GM03348 (cell line): ENCODE measurements at places on chromosomes 5 and 9.

DNA sequence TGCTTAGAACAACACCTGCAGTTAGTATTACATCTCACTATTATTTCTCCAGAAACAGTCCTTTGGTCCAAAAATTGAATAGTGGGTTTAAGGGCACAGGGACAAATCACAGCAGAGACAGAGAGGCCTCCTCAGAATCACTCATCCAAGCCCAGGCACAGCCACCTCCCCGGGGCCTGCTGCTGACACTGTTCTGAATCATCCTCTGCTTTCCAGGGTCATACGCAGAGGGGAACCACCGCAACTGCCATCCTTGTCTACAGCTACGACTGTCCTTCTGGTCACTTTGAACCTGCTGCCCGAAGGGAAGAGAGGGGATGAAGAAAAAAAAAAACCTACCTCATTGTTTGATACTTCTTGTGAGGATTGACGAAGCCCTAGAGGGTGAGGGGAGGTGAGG, 35.3 kb upstream of the MAN2A1 start:
- peak; percentile 27 for DNase-seq

DNA sequence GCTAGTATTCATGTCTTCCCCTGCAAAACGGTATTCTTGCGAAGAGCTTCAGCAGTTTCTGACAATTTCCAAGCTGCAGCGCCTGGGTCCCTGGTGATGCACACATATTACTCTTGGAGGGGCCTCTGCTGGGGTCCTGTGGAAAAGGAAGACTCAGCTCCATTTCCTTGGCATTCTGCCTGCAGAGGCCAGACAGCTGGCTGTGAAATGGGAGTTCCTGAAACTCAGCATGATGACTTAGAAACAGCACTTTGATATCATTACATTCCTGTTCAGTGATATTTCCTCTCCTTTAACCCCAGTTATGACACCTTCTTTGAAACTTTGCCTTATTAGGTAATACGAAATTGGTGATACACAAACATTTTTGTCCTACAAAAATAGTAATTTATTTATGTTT, 98.5 kb downstream of the APBA1 start:
- DNase-seq, result peak; percentile 45

DNA sequence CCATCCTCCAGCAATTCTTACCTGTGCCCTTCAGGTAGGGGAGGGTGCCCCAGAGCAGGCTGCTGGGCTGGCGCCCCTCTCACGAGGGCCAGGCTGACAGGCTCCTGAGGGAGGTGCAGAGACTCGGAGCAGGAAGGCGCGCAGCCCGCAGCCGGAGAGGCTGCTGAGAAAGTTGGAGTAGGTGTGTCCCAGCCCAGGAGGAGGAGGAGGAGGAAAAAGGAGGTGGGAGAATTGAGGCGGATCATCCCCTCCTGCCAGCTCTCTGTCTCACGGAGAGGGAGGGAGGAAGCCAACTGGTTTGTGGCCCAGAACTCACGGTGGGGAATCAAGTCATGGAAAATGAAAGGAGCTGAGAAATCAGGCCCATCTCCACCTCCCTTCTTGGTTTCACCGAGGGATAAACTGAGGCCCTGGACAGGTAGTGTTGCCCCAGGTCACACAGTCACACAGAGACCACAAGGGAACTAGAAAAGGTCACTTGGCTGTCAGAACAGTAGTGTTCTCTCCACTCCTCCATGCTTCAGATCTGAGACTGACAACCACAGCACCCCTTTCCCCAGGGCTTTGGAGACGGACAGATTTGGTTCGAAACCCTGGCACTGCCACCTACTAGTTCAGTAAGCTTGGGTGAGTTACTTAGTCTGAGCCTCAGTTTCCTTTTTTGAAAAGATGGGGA, at the start of gene FAT2:
FAT2 (minus strand) TSS at position 188 of the 676 bp plus-strand sequence. CDS start 22,400 bp downstream, outside the sequence.
- no peak for DNase-seq

GRCh38 chr9:98150721-98151120, 31.7 kb upstream of the TRIM14 start:
- DNase-seq, result no peak

GRCh38 chr9:91364005-91364404, 2.3 kb upstream of the AUH start:
- DNase-seq, result no peak

- DNase-seq, result no peak
These were observed 256.9 kb downstream of the DMAC1 start for GRCh38 chr9:7542693-7543092.

DNA sequence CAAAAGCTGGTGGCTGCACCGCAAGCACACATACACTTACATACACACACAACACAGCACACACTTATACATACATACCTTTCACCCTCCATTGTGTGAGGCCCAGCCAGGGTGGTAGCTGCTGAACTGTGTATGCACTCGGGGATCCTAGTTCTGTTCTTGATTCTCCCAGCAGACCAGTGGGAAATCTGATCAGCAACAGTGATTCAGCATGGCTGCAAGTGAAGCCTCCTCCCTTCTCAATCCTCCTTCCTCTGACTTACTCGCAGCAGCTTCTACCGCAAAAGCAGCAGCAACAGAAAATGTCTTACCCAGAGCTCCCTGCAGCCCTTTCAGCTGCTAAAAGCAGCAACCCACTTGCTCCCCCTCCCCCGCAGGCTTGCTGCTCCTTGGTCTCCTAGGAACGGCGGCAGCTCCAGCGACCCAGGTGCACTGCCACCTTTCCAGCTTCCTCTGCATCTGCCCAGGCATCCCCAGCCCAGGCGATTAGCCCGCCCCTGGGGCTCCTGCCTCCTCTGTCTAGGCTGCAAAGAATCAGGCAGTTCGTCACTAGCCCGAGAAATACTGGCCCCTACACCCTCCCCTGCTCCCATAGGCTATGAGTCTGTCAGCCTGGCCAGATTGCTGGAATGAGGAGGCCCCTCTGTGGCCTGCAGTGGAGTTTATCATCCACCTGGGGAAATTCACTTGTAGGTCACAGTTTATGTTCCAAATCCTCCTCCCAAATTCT, at the start of gene KLHL3:
KLHL3 (minus strand) TSS at position 535 of the 730 bp plus-strand sequence; CDS start at position 92, 443 bp downstream.
- peak; percentile 50 for DNase-seq

GRCh38 chr9:96495341-96495740, 45.4 kb downstream of the HABP4 start:
- peak; percentile 60 for DNase-seq

- DNase-seq, result no peak
These were observed 187.6 kb downstream of the CD180 start for GRCh38 chr5:67009028-67009427.

DNA sequence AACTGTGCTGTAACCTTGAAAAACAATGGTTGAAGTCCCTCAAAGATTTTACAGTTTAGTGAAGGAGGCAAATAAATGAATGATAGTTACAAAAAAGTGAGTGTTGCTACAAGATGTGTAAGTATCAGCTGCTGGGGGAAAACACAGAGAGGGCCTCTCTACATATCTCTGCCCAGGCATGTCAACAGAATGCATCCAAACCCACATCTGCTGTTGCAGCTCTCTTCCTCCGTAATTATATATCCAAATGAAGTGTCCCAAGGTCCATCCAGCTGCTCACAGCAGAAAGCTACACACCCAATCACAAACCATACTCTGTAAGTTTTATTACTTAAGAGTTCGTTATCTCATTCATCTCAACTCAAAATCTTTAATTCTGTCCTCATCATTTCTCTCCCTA, 584.6 kb downstream of the ANXA1 start:
- no peak for DNase-seq

- no peak for DNase-seq
These were observed 5.7 kb downstream of the QSOX2 start for GRCh38 chr9:136239983-136240330.

DNA sequence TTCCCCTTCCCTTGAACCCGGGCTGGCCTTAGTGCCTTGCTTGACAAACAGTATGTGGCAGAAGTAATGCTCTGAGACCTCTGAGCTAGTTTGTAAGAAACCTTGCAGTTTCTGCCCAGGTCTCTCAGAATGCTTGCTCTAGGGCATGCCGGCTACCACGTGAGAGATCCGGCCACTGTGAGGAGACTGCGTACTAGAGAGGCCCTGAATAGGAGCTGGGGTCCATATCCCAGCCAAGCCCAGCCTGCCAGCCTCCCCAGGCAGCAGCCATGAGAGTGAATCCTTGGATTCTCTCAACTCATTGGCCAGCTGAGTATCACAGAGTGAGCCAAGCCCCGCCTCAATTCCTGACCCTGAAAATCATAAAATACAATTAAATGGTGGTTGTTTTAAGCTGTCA, 16.0 kb upstream of the COL15A1 start:
- no peak for DNase-seq

- DNase-seq, result no peak
These were observed 222.2 kb downstream of the MAST4 start for GRCh38 chr5:66818304-66818934.

DNA sequence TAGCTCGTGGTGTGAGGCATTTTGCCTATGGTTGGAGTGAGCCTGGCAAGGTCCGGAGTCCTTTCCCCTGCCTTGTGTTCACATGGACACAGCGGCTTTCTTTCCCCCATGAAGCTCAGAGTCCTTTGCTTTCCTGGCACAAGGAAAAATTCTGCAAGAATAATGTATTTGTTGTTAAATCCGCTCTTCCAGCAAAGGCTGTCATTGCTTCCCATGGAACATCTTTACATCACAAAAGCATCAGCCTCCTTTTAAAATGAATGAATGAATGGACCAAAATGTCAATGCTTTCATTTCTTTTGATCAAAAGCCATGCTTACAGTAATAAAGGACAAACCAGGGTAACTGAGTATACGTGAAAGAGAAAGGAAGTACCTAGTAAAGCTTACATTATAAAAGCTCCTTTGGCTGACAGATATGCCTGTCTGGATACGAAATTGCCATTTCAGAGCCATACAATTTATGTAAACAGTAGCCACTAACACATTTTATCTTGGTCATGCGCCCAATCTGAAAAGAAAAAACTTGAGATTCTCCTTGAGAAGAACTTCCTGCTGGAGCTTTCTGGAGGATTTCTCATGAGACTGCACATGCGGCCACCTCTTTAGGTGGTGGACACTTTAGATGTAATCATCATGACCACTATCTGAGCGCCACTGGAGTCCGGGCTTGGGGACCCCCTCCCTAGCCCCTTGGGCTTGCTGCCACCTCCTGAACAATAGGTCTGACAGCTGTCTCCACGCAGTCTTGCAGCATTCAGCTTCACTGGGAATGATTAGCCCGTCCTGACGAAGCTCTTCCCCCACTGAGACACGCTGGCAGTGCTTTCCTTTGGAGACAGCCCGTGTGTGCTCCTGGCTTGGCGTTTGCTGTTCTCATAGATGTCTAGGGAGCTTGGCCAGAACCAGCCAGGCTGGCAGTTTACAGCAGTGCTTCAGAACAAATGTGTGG, 355.9 kb downstream of the ADAMTS6 start:
- DNase-seq, result peak; percentile 57

DNA sequence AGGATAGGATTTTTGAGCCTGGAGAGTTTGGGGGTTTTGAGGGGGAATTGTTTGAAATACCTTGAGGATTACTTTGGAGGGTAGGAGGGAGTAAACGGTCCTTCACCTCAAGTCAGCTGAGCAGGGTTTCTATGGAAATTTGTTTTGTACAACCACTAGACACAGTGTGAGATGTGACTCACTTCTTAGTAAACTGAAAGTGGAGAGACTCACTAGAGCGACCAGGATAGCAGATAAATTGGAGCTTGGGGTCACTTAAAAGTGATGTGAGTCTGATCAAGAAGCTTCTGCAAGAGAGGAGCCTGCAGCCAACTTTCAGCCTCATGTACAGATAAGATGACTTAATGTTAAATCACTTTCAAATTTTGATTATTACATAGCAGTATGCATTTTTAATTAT, 1945.9 kb upstream of the NUDT12 start:
- no peak for DNase-seq

GRCh38 chr9:137550231-137550621, at the start of gene PNPLA7:
Gene PNPLA7, minus strand, starts transcription at chr9:137550402. Its CDS starts 205 bp downstream, at chr9:137550197.
- DNase-seq, result peak; percentile 75

DNA sequence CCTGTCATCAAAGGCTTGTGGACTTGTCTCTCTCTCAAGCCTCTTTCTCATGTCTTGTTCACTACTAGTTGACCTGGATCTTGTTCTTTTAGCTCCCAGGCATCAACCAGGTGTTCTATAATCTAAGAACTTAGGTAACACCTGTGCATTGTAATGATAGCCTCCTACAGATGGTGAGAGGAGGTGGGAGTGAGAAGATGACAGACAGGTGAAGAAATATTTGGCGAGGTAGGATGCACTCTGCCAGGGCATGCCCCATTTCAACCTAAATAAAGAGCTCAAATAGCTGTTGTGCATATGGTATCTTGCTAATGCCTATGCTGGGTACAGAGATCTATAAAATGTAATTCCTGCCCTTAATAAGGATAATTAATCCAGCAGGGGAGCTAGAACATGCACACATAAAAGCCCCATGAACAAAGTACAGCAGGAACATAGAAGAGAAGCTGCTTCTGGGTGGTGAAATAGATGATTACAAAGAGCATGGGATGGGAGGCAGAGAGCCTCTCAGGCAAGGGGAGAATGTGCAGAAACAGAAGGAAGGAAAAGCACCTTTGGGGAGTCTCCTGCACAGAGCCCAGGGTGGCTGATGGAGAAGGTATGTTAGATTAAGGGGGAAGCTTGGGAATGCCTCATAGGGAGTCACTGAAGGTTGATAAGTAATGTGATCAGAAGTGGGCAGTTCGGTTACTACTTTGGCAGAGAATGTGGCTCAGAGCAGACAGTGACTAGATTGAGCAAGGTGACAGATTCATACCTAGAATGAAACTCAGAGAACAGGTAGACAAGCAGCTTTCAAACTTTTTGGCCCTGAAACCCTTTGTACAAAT, 28.0 kb upstream of the PLIN2 start:
- DNase-seq, result no peak

- DNase-seq, result peak; percentile 82
These were observed 21.3 kb upstream of the GBGT1 start for GRCh38 chr9:133184971-133185370.

DNA sequence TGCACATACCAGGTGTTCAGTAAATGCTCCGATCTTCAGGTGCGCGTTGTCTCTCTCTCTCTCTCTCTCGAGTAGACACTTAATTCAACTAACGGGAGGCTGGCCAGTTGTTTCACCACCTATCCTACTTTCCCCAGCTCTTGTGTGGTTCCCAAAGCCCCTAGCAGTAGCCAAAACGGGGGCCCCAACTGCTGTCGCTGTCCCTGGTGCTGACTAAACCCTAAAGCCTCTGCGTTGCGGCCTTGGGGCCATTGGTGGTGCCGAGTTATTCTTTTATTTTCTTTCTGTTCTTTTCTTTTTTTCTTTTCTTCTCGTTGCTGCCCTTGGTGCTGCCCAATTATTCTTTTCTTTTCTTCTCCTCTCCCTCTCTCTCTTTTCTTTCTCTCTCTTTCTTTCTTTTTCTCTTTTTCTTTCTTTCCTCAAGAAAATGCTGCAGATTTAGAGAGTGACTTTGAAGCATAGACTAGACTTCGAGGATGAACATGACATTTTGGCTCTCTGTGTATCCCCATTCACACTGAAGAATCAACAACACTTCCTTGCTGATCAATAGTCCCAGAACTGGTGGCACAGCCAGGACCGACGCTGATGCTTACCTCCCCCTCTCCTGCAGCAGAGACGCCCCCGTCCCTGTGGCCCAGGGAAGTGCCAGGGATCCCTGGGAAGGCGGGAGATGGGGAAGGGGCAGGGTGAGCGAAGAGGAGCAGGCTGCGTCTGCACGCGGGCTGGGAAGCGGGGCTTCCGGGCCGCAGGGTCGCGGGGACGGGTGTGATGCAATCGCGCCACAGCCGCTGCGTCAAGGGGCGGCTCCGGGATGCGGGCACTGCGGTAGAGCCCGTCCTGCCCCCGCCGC, at the start of gene FBLL1:
FBLL1 (plus strand) TSS at position 785 of the 853 bp plus-strand sequence. CDS start 200 bp downstream, outside the sequence.
- DNase-seq, result peak; percentile 56

GRCh38 chr5:1093361-1093760, 18.5 kb downstream of the SLC12A7 start:
- DNase-seq, result no peak

GRCh38 chr5:885529-885928, 7.1 kb downstream of the BRD9 start:
- DNase-seq, result no peak

GRCh38 chr5:171537923-171538537, 118.6 kb downstream of the FGF18 start:
- no peak for DNase-seq
